ENCODE measurements at places on chromosomes 7 and 10.

DNA sequence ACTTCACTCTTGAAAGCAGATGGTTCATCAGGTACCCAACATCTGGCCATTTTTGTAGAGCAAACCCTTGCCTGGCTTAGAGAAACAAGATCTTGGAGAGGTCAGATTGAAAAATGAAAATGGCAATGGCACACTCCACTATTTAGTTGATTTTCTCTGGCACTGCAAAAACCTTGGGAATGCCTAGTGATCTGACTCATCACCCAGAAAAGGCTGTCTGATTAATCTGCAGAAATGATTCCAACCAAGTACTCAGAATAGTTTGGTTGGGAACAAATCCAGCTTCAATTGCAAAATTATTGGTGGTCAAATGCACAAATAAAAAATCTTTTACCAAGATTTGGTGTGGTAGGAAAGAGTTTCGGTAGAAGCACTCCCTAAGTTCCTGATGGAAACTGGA, 351.2 kb downstream of the PHTF2 start:
- no peak for DNase-seq

DNA sequence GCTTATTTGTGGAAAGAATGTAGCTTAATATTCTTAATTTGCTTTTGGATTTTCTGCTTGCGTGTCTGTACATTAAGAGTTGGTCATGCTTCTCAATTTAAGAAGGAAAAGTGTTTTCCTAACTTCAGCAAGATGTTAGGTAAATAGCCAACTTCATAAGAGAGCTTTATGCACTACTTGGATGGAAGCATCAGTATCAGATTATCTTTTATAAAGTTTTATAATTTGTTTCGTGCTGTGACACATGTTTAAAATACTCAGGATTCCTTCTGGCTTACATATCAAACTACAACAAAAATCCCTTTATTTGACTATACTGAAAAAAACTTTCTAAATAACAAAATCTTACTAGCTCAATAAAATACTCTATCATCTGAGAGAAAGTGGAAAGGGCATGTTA, 34.8 kb upstream of the AGR2 start:
- no peak for DNase-seq

GRCh38 chr7:41842956-41843355, 140.1 kb upstream of the INHBA start:
- no peak for DNase-seq

GRCh38 chr10:128304271-128304670, 178.0 kb upstream of the MKI67 start:
- no peak for DNase-seq

- no peak for DNase-seq
These were observed 121.5 kb upstream of the PRR15 start for GRCh38 chr7:29442146-29442545.

DNA sequence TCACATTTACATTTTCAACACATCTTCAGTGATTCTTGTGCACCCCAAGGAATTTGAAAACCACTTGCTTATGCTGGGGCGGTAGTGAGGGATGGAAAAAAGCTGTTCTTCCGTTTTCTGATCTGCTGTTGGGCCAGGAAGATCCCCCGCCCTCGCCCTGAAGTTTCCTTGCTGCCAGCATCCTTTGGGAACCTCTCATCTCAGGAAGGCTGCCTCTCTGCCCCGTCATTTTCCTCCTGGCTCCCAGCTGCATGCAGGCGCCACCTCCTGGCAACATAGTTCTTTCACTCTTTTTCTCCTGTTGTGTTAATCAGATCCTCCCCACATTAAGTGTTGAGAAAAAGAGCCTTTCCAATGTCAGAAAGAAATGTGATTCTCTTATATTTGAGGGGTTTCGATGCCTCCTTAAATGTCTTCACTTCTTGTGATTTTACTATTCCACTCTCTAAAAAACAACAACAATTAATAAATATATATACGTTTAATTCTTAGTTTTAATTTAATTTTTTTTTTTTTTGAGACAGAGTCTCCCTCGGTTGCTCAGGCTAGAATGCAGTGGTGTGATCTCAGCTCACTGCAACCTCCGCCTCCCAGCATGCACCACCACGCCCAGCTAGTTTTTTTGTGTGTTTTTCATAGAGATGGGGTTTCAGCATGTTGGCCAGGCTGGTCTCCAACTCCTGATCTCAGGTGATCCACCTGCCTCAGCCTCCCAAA, 122.9 kb downstream of the RALA start:
- DNase-seq = peak; percentile 76

DNA sequence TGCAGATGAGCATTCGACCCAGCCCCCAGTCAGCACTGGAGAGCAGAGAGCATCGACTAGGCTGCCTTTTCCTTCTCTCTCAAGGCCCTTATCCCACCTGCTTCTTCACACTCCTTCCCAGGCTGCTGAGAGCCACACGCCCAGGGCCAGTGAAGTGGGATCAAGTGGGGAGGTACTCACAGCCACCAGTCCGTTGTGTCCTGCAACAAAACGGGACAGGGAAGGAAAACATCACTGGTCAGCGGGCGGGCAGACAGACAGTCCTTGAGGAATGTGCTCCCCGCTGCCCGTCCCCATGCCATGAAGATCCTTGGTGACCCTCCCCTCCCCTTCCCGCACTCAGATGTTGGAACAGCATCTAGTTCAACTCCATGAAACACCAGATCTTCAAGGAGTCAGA, 4.2 kb downstream of the PYROXD2 start:
- DNase-seq = no peak

DNA sequence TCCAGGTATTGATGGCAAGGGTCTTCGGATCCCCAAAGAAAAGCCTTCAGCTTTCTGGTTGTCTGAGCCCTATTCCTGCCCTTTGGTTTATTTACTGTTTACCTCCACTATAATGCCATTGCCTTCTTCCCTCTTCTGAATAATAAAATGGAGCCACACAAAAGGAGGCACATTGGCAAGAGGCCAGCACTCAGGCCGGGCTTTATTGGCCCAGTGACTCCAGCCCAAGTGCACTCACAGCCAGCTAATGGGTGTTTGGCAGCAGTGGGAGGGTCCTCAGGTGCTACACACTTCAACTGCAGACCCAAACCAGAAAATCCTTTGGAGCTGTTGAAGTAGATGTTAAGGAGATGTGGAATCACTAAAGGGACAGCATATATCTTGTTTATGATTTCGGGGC, 336.0 kb downstream of the PLXNA4 start:
- DNase-seq = no peak

GRCh38 chr7:11848251-11848650, 16.3 kb upstream of the THSD7A start:
- DNase-seq = no peak

DNA sequence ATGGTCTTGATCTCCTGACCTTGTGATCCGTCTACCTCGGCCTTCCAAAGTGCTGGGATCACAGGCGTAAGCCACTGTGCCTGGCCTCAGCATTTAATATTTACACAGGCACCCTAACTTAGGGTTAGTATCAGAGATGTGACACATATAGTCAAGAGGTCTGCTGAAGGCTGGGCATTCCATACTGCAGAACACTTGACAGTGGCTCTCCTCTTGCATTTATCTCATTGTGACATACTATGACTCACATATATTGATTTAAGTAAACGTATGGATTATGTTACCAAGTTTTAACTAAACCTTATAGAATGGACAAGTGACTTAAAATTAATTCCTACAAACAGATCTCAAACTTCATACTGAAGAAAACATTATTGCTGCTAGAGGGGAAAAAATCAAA, 36.6 kb downstream of the BRAF start:
- no peak for DNase-seq

GRCh38 chr10:59799421-59799820, 46.2 kb upstream of the MRLN start:
- no peak for DNase-seq

DNA sequence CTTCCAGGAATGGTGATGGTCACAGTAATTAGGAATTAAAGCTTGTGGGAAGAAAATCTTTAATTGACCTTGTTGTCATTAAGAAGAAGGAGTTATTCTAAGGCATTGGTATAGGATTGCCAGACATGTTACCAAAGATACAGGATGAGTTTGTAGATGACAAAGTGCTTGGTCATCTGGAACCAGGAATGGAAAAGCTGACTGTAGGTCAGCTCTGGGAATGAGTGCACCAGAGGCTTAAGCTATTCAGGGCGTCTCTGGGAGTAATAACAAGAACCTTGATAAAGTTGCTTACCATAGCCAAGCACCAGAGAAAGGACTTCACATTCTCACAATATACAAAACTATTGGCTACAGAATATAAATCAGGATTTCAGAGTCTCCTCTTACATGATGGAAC, 89.0 kb downstream of the PHTF2 start:
- no peak for DNase-seq

GRCh38 chr7:78616539-78616938, 818.0 kb downstream of the PHTF2 start:
- DNase-seq = no peak

DNA sequence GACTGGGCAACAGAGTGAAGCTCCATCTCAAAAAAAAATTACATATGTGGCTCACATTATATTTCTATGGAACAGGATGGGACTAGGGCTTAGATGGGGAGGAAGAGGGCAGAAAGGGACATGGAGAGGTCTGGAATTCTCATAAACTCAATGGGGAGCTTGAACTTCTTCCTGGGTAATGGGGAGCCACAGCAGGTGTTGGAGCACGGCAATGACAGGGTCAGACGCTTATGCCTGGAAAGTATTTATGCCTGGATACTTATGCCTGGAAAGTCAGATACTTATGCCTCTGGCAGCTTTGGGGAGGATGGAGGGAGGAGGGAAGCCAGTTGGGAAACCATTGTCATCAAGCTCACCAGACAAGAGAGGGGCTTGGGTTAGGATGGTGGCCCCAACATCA, 36.8 kb downstream of the TMEM130 start:
- DNase-seq = no peak

DNA sequence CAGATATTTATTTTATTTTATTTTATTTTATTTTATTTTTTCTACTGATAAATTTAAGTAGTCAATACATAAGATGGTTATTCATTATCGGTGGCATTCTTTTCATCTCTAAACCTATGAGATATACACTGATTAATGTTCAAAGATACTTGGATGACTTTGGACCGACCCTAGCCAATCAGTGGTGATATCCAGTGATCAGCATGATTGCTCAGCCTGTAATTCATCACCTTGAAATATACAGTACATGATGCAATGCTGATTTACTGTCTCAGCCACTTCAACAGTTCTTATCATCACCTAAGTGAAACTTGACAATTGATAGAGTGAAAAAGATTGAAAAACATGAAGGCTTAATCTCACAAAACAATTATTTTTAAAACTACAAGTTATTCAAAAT, 1651.0 kb downstream of the REEP3 start:
- DNase-seq = no peak

DNA sequence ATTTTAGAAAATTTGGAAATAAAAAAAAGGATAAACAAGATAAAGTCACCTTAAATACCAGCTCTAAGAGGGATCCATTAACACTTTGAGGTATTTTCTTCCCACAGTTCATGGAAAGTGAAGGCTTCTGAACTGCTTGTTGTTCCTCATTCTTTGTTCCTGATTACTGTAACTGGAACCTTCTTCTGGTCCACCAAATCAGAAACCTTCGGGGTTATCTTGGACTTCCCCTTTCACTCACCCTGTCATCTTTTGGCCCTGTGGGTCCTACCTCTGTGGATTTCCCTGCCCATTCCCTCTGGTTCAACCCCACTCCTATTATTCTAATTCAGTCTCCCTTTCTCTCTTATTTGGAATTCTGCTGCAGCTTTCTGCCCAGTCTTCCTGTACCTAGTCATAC, 116.5 kb upstream of the PRPS1L1 start:
- DNase-seq = no peak

DNA sequence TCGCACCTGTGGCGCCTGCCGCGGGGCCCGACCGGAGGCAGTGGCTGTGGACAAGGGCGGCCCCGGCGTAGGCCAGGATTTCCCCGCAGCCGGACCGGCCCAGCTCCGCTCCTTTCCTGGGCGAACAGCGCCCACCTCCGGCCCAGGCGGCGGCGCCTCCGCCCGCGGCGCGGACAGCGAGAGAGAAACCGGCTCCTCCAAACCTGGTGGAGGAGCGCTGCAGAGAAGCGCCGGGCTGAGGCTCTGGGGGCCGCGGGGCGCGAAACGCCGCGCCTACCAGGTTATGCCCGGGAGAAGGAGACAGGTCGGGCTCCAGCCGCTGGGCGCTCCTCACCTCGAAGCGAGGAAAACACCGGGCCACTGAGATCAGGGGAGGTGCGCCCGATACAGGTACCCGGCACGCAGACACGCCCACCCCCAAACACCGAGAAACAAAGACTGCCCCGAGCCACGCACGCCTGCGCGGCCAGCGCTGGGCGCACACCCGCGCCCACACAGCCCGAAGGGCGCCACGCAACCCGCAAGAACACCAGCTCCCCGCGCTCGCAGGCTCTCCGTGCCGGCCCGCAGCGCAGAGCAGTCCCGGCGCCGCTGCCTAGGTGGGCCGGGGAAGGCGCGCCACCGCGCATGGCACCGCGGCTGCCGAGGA, 3.3 kb downstream of the GRID1 start:
- peak; percentile 85 for DNase-seq

- DNase-seq = no peak
These were observed 28.0 kb downstream of the SIRT1 start for GRCh38 chr10:67912331-67912946.

DNA sequence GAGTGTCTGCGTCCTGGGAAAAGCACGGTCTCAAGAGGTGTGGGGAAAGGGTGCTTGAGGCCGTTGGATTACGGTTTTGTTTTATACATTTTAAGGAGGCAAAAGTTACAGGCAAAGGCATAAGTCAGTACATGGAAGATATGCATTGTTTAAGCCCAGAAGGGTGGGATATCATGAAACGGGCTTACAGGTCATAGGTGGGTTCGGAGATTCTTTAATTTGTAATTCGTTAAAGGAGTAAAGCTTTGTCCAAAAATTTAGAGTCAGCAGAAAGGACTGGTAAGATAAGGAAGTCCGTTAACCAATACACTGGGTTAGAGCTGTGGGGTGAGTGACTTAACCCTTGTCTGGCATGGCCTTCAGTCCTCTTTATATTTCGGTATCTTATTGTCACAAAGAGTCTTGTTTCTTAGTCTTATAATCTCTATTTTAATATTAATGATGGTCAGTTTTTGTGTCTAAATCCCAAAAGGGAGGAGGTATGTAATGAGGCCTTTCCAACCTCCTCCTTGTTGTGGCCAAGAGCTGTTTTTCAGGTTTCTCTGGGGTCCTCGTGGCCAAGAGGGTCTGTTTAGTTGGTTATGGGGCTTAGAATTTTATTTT, 12.7 kb downstream of the TSPAN14 start:
- DNase-seq = no peak

DNA sequence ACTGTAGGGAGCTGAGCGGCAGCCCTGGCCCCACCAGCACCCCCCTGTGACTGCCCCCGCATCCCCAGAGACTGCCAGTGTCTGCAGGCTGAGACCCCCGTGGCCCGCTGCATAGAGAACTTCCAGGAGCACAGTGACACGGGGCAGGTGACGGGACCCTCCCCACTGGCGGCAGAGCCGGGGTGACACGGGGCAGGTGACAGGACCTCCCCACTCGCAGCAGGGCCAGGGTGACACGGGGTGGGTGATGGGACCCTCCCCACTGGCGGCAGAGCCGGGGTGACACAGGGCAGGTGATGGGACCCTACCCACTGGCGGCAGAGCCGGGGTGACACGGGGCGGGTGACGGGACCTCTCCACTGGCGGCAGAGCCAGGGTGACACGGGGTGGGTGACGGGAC, 2.3 kb downstream of the GPER1 start:
- no peak for DNase-seq

- DNase-seq = no peak
These were observed 25.2 kb downstream of the CDK1 start for GRCh38 chr10:60803433-60803832.

All from lower leg skin (tissue), 4 donors.